ENCODE measurements at places on chromosomes 4 and X.

- no peak for DNase-seq
These were observed 136.6 kb upstream of the SH3RF1 start for GRCh38 chr4:169407217-169407845.

GRCh38 chr4:141668200-141668910, 32.0 kb downstream of the IL15 start:
- DNase-seq: no peak

DNA sequence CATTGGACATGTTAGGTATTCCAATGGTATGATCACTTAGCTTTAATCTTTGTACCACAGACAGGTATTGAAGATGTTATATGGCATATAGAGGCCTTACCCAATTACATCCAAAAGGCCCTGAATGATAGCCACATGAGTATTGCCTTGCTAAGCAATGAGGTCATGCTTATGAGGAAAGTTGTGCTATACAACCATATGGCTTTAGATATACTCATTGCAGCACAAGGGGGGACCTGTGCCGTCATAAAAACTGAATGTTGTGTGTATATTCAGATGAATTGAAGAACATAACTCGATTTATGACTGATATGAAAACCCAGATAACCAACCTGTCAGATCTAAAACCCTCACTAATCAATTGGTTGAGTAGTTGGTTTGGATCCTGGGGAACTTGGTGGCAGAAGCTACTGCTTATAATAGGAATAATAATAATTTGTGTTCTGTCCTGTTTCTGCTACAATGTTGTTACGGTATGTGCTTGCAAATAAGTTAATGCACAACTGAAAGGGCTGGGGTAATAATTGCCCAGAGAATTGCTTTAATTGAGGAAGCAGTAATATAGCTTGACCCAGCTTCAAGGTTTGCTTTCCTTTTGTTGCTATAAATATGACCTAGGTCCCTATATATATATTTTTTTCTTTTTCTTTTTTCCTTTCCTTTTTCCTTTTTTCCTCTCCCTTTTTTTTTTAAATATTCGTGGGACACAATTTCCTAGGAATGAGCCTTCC, 21.5 kb upstream of the CSTF2 start:
- no peak for DNase-seq

GRCh38 chr4:182495645-182496385, 252.6 kb downstream of the TENM3 start:
- no peak for DNase-seq

GRCh38 chr4:56971383-56971782, 6.0 kb downstream of the NOA1 start:
- DNase-seq: no peak

GRCh38 chrX:109626637-109627036, 1.7 kb upstream of the KCNE5 start:
- no peak for DNase-seq

DNA sequence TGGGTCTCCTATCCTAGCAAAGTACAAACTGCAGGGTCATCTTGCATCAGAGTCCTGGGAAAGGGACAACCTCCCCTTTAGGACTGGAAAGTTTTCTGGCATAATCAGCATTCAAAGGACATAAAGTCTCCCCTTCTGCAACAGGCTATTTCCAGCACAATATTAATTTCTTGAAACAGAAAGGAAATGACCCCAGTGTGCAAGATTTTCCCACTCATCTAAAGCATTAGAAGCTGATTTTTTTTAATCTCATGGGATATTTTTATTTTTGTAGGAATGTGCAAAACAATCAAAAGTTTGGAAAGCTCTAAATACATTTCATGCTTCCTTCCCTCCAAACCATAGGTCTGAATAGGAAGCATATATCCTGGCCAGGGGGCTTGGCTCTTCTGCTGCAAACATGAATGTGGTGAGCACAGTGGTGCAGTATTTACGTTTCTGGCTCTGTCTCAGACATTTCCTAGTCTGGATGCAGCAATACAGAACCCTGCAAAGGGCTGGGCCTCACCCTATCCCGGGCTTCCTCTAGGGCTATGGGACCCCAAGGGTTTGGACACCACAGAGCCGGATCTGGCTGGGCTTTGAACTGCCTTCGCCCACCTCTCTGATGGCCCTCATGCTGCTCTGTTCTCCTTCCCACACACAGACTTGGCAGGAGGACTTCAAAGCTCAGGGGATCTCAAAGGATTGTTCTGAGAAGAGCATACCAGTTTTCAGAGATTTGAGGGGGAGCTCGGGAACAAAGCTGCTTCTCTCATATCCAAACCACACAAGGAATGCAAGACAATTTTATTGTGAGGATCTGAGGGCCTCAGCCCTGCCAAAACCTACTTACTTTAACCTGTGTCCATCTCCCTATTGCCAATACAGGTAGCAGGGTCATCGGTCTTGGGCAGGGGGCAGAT, 64.9 kb downstream of the POLR2B start:
- no peak for DNase-seq

DNA sequence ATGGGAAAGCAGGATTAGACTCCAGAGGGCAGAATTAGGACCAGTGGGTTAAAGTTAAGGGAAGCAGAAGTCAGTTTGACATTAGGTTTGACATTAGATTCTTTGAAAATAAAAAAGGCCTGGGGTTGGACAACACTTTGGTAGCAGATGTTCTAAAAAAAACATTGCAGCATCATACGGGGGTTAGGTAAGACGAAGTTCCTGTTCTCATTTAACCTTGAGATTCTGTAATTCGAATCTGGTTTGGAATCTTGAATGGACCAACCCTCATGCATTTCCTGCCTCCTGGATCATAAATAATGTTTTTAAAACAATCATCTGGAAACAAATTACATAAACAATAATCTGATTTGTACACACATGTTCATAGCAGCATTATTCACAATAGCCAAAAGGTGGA, 181.0 kb downstream of the SHROOM3 start:
- DNase-seq: no peak

- no peak for DNase-seq
These were observed 263.7 kb upstream of the AGTR2 start for GRCh38 chrX:115906881-115907280.

- DNase-seq: no peak
These were observed 320.3 kb downstream of the STK32B start for GRCh38 chr4:5371415-5372190.

GRCh38 chr4:87375719-87376291, 15.2 kb downstream of the HSD17B11 start:
- DNase-seq: no peak

- DNase-seq: no peak
These were observed 13.3 kb downstream of the MPP1 start for GRCh38 chrX:154791939-154792338.

GRCh38 chr4:108351791-108352190, 183.1 kb upstream of the LEF1 start:
- no peak for DNase-seq

All from activated CD4-positive, alpha-beta T cell treated with anti-CD3 and anti-CD28 coated beads for 1 hour (primary cell).